Heart left ventricle (tissue), 16 donors: ENCODE measurements at places on chromosomes 1 and 21. TPM values are rescaled to one million over a fixed set of nuclear protein-coding genes. Genes with fewer than 3 reads are reported as not detected.

Gene CD244
- 2.2 TPM for total RNA-seq

Gene CD5L
- total RNA-seq = not detected

Gene FRRS1
- total RNA-seq = 4.4 TPM

Gene NPR1
- total RNA-seq = 26.9 TPM

Gene PRR9
- not detected for total RNA-seq

Gene ANKRD35
- total RNA-seq = 0.51 TPM

Gene MYOG
- total RNA-seq = not detected

Gene FCRLB
- total RNA-seq = 0.66 TPM

GRCh38 chr1:214259353-214259977 is 21.5 kb upstream of the SMYD2 start:
- H3K4me1 ChIP-seq = no peaks in the 10 kb centered on the region
- H3K36me3 ChIP-seq = no peaks in the 10 kb centered on the region
- peaks cover 36% of the 10 kb centered on the region for H3K27me3 ChIP-seq
- no peak overlapping the region for H3K4me3 ChIP-seq

DNA sequence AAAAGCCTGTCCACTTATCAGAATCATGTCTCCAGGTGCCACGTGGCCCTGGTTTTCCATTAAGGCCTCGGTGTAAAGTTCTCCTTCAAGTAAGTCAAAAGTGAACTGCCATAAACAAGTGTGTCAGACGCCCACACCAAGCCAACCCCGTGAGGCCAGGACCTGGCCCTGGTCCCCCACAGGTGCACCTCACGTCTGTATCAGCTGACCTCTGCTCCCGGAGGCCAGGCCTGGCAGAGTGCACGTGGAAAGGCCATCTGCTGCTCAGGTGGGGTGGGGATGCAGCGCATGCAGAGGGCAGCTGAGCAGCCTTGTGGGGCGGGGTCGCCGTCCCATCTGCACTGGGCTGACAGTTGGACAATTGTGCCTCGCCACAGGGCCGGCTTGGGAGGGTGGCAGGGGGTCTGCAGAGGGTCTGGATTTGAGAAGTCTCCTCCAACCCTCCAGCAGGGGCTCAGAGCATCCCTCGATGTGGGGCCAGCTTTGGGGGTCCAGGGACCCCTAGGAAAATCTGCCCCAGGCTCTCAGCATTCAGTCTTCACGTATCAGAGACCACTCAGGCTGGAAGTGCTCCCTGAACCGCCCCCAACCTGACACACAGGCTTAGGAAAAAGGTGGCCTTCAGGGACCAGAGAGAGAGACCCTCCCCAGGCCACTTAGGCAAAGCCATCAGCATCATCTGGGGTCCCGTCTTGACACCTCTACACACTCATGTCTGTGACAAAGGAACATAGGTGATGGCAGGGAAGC is 3.0 kb downstream of the SLC19A1 start:
- H3K4me1 ChIP-seq = peaks cover 22% of the 10 kb centered on the region
- no peaks in the 10 kb centered on the region for H3K36me3 ChIP-seq
- DNase-seq = peak; percentile 16

DNA sequence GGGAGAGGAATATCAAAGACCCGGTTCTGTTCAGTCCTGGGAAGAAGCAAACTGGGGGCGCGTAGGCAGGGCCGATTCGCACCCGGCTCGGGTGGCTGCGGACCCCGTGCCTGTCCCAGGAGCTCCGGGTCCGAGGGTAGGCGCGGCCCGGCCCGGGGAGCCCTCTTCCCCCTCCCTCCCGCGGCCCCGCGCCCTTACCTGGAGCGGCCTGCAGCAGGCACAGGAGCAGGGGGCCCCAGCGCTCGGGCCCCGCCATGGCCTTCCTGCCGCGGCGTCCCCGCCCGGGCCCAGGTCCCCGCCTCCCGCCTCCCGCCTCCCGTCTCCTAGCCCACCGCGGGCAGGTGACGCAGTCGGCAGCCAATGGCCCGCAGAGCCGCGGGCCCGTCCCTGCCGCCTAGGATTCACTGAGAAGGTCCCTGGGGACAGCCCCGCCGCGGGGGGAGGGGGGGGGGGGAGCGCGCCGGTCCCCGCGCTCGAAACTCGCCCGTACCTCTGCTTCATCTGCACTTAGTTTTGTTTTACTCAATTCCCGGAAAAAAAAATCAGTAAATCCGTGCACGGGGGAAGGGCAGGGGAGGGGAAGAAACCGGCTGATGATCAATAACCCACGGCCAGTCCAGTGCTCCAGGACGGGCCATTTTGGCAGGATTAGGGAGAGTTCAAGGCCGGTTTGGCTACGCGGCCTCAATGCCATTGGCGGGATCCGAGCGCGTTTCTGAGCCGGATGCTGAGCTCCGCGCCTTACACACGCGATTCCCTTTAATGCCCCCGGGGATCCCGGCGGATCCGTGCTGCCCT is at the start of gene IFNLR1:
Gene IFNLR1 (minus strand): TSS at position 297 of the 798 bp plus-strand sequence. CDS start 41 bp downstream, at position 256.
- H3K4me3 ChIP-seq = peak within 1 kb of the TSS; percentile 56
- DNase-seq = peak; percentile 81
- H3K4me1 ChIP-seq = peaks cover 45% of the 10 kb centered on the region
- H3K27ac ChIP-seq = peak within 1 kb of the TSS; percentile 24

DNA sequence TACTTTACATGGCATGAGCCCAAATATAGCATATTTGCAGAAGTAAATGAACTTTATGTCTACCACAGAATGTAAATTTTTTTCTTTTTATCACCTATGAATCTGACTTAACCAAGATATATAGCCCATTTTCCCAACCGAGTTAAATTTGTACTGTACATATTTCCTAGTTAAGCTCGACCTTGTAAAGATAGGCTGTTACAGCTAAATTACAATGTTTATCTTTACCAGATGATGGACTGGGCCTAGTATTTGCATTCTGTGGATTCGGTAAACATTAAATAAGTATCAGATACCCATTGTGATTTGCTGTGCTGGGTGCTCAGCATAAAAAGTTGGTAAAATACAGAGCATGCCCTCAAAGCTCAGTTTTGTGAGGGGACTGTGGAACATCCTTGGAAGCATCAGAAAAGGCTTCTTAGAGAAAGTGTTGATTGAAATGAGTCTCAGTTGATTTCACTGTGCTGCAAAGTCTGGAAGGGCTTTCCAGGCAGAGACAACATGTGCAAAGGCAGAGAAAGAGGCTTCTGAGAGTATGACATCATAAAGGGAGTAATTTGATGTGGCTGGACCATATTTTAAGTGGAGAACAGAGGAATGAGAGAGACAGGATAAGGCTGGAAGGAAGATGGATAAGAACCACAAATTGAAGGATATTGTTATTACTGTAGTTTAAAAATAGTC is 27.4 kb downstream of the MORC3 start:
- no peak for DNase-seq
- H3K4me1 ChIP-seq = no peaks in the 10 kb centered on the region
- H3K36me3 ChIP-seq = no peaks in the 10 kb centered on the region
- no peaks in the 10 kb centered on the region for H3K27me3 ChIP-seq
- no peak overlapping the region for H3K27ac ChIP-seq

- H3K4me1 ChIP-seq = no peaks in the 10 kb centered on the region
- H3K27ac ChIP-seq = no peak overlapping the region
- H3K4me3 ChIP-seq = no peak overlapping the region
- no peaks in the 10 kb centered on the region for H3K36me3 ChIP-seq
- H3K27me3 ChIP-seq = no peaks in the 10 kb centered on the region
Observed at GRCh38 chr1:32480003-32480402, 15.1 kb downstream of the ZBTB8B start.

GRCh38 chr1:67787746-67788145 is 45.5 kb downstream of the GNG12 start:
- H3K4me3 ChIP-seq = no peak overlapping the region
- no peaks in the 10 kb centered on the region for H3K36me3 ChIP-seq
- DNase-seq = no peak
- H3K4me1 ChIP-seq = no peaks in the 10 kb centered on the region
- H3K27ac ChIP-seq = no peak overlapping the region

GRCh38 chr1:30285501-30285932 is 437.9 kb downstream of the MATN1 start:
- no peaks in the 10 kb centered on the region for H3K36me3 ChIP-seq
- no peak overlapping the region for H3K27ac ChIP-seq
- no peak overlapping the region for H3K4me3 ChIP-seq
- no peak for DNase-seq
- no peaks in the 10 kb centered on the region for H3K4me1 ChIP-seq
- no peaks in the 10 kb centered on the region for H3K27me3 ChIP-seq

GRCh38 chr1:111597426-111597825 is 22.2 kb upstream of the RAP1A start:
- no peaks in the 10 kb centered on the region for H3K36me3 ChIP-seq
- no peak for DNase-seq
- H3K27ac ChIP-seq = no peak overlapping the region
- H3K4me3 ChIP-seq = no peak overlapping the region
- no peaks in the 10 kb centered on the region for H3K27me3 ChIP-seq
- H3K4me1 ChIP-seq = peaks cover 18% of the 10 kb centered on the region

DNA sequence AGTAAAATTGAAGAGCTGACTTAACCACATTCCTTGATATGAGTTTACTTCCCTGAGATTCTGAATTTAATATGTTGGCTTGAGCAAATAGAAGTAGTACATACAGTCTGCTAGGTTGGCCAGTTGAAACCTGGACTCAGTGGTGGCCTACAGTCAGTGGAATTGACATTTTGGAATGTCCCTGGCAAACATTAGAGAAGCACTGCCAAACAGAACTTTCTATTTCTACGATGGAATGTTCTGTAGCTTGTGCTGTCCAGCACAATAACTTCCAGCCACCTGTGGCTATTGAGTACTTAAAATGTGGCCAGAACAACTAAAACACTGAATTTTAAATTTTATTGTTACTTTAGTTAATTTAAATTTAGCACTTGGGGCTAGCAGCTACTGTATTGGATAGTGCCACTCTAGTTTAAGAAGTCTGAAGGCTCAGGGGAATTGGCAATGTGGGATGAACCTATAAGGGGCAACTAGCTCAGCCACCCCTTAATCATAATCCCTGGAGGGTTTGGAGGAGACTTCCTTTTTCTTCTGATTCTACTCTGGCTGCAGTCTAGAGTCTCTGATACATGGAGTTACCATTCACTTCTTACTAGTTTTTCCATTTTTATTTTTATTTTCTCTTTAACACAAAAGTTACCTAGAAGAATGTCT is 10.3 kb upstream of the TEDDM1 start:
- H3K4me3 ChIP-seq = no peak overlapping the region
- H3K27me3 ChIP-seq = no peaks in the 10 kb centered on the region
- no peaks in the 10 kb centered on the region for H3K4me1 ChIP-seq
- no peaks in the 10 kb centered on the region for H3K36me3 ChIP-seq

- DNase-seq = no peak
- H3K4me1 ChIP-seq = peaks cover 27% of the 10 kb centered on the region
- no peaks in the 10 kb centered on the region for H3K36me3 ChIP-seq
- H3K27me3 ChIP-seq = no peaks in the 10 kb centered on the region
- H3K4me3 ChIP-seq = peak overlapping the region; percentile 0
Observed at GRCh38 chr1:15965228-15965767, 10.6 kb downstream of the ZBTB17 start.

DNA sequence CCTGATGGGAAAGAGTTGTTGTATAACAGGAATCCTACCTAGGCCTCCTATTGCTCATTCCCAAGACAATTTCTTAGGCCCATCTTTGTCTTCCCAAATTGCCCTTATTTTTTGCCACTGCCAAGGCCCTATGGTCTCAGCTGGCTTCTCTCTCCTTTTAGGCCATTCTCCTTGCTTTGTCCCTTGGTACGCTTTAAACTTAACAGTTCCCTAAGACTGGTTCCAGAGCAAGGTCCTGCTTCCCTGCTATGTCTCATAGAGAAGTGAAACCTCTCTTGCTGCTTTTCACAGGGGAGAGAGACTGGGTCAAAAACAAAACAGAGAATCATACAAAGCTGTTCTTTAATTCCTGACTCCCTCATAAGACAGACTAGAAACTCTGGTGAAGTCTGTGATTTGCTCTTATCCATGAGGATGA is 77.1 kb downstream of the XCL2 start:
- DNase-seq = no peak
- H3K27ac ChIP-seq = peak overlapping the region; percentile 79
- H3K4me3 ChIP-seq = no peak overlapping the region
- no peaks in the 10 kb centered on the region for H3K36me3 ChIP-seq

DNA sequence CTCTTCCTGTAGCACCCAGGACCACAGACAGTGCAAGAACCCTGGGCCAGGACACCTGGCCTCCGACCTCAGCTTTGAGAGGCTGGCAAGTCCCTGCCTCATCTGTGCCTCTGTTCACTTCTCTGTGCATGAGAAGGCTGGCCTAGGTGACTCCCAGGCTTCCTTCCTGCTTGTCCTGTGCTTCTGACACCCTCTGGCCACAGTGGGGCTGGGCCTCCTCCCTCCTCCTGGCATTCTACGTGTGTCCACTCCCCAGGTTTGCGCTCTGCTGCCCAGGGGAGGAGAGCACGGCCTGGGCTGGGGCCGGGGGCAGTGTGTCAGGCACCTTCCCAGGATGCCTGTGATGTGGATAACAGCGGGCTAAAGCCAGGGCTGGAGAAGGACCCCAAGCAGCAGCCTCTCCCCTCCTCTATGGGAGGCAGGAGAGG is 30.3 kb upstream of the PKP1 start:
- no peak overlapping the region for H3K27ac ChIP-seq
- no peaks in the 10 kb centered on the region for H3K4me1 ChIP-seq
- no peaks in the 10 kb centered on the region for H3K36me3 ChIP-seq
- H3K27me3 ChIP-seq = no peaks in the 10 kb centered on the region
- DNase-seq = no peak

- peak overlapping the region; percentile 93 for H3K27ac ChIP-seq
- peaks cover 31% of the 10 kb centered on the region for H3K36me3 ChIP-seq
- H3K4me3 ChIP-seq = peak overlapping the region; percentile 82
- H3K4me1 ChIP-seq = peaks cover 46% of the 10 kb centered on the region
- peak; percentile 83 for DNase-seq
Observed at GRCh38 chr1:36224537-36225282, 467 bp downstream of the THRAP3 start.

DNA sequence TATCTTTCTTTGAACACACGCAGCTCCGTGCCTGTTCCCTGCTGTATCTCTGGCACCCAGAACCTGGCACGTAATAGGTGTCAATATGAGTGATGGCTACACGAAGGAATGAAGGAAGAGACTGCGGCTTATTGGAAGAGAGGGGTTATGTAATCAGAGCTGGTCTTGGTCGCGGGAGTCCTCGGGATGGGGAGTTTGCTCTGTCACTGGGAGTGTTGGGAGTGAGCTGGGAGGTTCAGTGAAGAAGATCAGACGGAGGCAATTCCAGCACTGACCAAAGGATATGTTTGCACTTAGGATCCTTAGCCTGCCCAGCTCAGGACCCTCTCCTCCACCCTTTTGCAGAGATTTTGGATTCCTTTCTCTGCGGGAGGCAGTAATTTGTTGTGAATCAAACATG is 709.1 kb downstream of the PTPRU start:
- no peaks in the 10 kb centered on the region for H3K27me3 ChIP-seq
- no peaks in the 10 kb centered on the region for H3K36me3 ChIP-seq
- no peaks in the 10 kb centered on the region for H3K4me1 ChIP-seq

- peaks cover 27% of the 10 kb centered on the region for H3K36me3 ChIP-seq
- DNase-seq = no peak
- no peak overlapping the region for H3K27ac ChIP-seq
- H3K4me3 ChIP-seq = no peak overlapping the region
Observed at GRCh38 chr1:3776231-3776961, 3.8 kb downstream of the SMIM1 start.

- no peaks in the 10 kb centered on the region for H3K36me3 ChIP-seq
- no peaks in the 10 kb centered on the region for H3K4me1 ChIP-seq
- H3K27me3 ChIP-seq = no peaks in the 10 kb centered on the region
- H3K27ac ChIP-seq = no peak overlapping the region
- no peak overlapping the region for H3K4me3 ChIP-seq
- DNase-seq = no peak
Observed at GRCh38 chr1:54794451-54795355, 6.4 kb downstream of the TTC22 start.

GRCh38 chr1:245466261-245466660 is 311.5 kb downstream of the KIF26B start:
- no peaks in the 10 kb centered on the region for H3K27me3 ChIP-seq

- H3K36me3 ChIP-seq = no peaks in the 10 kb centered on the region
- H3K4me3 ChIP-seq = no peak overlapping the region
- H3K4me1 ChIP-seq = no peaks in the 10 kb centered on the region
- DNase-seq = no peak
- H3K27ac ChIP-seq = no peak overlapping the region
- H3K27me3 ChIP-seq = no peaks in the 10 kb centered on the region
Observed at GRCh38 chr1:48033495-48034045, 36.4 kb upstream of the TRABD2B start.
